ENCODE measurements at places on chromosomes 6 and 20. TPM values are rescaled to one million over a fixed set of nuclear protein-coding genes. Genes with fewer than 3 reads are reported as not detected.
A peak's percentile ranks its signal among the peaks of the same experiment; 100 is the strongest.

DNA sequence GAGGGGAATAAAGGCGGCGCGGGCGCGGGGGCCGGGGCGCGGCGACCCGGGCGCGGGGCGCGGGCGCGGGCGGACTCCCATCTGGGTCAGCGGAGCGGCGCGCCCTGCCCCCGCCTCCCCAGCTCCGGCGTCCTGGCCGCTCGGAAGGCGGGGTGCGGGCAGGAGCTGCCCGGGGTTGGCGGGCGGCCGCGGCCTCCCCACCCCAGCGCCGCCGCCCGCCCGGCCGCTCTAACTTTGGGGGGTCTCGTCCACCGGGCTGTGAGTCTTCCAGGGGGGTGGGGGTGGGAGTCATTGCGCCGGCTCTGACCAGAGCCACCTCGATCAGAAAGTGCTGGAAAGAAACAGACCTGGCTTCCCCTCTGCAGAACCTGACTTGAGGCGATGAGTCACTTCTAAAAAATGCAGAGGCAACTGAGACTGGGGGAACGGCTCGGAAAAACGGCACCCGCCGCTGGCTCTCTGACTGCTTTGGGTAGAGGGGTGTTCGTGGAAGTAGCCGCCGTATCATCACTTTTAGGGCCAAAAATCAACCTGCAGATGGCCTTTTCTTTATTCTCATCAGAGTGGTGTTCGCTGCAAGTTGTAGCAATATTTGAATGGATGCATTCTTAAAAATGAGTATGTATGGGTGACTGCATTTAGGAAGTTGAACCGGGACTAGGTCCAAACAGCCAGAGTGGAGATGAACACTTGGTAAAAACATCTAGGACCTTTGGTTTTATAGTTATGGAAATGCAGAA lies 667 bp downstream of the CAP2 start:
- DNase-seq = peak; percentile 63

DNA sequence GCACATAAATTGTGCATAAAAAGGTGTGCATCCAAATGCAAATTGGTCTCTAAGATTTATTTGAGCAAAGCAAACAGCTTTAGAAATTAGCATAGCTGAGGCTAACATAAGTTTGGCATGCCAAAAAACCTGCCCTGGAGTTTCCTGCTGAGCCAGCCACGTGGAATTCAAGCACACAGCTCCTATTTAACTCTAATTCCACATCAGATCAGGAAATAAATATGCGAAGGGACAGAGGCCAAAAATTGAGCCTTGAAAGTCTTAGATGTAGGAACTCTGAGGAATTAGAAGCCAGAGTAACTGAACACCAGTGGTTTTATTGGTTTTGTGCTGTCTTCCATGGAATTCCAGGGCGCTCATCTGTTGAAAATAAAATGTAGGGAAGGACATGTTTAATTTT lies 19.6 kb downstream of the SOBP start:
- no peak for DNase-seq

DNA sequence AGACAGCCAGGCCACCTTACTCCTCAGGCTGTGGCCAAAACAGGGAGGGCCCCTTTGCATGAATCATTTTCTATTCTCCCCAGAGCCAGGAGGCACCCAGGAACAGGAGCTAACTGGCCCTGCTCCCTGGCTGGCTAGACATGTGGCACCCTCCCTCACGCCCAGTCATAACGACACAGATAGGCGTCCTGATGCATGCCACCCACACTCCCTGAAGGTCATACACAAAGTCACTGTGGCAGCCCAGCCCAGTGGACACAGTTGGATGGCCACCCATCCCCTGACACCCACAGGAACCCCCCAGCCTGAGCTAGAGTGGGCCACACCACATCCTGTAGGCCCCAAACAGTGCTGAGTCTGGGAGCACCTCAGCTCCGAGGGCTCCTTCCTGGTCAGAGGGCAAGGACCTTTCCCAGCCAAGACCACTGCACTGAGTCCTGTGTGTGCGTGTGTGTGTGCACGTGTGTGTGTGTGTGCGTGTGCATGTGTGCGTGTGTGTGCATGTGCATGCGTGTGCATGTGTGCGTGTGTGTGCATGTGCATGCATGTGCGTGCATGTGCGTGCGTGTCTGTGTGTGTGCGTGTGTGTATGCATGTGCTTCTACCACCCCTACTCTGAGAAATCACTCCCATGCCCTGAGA lies 21.6 kb downstream of the TFEB start:
- no peak for DNase-seq

GRCh38 chr20:4476903-4477500 lies 244.7 kb upstream of the PRND start:
- DNase-seq = peak; percentile 83

DNA sequence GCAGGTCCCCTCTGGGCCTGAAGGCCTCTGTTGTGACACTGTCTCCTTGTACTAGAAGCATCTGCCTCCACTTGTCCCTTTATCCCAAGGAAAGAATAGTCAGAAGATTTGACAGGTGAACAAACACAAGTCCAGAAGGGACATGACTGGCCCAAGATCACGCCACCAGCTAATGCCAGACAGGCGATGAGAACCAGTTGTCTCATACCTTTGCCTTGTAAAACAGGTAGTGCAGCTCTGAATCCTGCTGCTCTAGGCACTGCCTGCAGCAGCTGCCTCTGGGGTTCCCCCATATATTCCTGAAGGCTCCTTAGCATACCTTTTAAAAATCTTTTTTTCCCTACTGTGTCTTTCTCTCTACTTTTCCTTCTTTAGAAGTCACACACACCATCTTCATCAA lies 25.0 kb downstream of the SCAND1 start:
- DNase-seq = no peak

DNA sequence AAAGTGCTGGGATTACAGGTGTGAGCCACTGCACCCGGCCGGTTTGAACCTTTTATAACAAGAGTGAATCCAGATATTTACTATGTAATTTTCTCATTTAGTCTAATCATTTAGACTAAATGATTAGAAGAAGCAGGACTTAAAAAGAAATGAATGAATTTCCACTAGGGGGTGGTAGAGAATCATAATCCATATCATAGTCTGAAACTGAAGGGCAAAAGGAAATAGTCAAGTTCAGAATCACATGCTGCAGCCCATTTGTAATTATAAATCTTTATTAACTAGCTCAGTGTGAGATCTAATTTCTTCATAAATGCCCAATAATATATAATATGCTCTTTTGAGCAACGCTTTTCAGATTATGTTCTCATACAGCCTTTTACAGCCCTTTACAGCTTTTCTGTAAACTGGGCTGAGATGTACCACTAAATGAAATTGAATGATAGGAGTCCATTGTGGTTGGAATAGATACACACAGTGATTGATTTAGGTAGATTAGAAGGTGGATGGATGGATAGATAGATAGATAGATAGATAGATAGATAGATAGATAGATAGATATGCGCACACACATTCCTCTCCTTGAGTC lies 31.8 kb downstream of the PSMB9 start:
- peak; percentile 48 for DNase-seq

- no peak for DNase-seq
Observed at GRCh38 chr6:165820934-165821333, 157.9 kb upstream of the PDE10A start.

GRCh38 chr6:161354276-161354840 lies 80.5 kb upstream of the AGPAT4 start:
- no peak for DNase-seq

DNA sequence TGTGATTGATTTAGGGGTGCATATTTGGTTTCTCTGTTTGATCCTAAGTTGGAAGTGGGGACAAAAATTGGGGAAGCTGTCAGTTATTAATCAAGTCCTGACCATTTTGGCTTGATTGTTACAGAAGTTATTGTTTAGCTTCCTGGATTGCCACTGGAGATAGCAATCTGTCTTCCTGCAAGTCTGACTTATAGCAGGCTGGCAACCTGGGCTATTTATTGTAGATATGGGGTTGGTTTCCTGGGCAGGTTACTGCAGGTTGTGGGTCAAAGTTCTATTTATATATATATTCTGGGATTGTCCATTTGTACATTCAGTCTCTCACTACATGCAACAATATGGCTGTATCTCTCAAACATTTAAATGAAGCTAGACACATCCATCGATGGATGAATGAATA lies 17.8 kb downstream of the KCNS1 start:
- no peak for DNase-seq

- DNase-seq = no peak
Observed at GRCh38 chr6:43268355-43268700, 25.0 kb downstream of the TTBK1 start.

DNA sequence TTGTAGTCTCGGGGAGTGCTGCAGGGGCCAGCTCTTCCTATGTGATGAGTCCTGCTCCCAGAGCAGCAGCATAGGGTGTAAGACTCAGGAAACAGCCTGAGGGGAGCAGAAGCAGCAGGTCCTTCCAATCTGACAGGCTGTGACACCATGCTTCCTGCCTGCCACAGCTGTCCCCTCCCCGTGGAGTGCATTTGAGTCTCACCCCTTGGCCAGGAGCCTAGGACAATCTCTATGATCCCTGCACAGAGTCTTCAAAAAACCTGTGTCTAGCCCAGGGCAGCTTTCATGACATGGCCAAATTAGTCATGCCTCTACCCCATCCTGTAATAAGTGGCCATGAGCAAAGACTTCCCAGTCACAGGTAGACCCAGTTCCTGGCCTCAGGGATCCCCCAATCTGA lies 23.1 kb upstream of the LRFN2 start:
- no peak for DNase-seq

- no peak for DNase-seq
Observed at GRCh38 chr6:44169886-44170570, 11.4 kb downstream of the CAPN11 start.

GRCh38 chr6:95185874-95186273 lies 391.5 kb upstream of the MANEA start:
- DNase-seq = no peak

RAB44 gene
- total RNA-seq = not detected

BPIFB1 gene
- 0.56 TPM for total RNA-seq

CALHM4 gene
- 0.39 TPM for total RNA-seq

GPLD1 gene
- not detected for total RNA-seq

SMIM13 gene
- 13.7 TPM for total RNA-seq

BHLHE23 gene
- not detected for total RNA-seq

ECT2L gene
- total RNA-seq = not detected

Data from H4 (cell line).